ENCODE measurements at places on chromosomes 2 and 18.

DNA sequence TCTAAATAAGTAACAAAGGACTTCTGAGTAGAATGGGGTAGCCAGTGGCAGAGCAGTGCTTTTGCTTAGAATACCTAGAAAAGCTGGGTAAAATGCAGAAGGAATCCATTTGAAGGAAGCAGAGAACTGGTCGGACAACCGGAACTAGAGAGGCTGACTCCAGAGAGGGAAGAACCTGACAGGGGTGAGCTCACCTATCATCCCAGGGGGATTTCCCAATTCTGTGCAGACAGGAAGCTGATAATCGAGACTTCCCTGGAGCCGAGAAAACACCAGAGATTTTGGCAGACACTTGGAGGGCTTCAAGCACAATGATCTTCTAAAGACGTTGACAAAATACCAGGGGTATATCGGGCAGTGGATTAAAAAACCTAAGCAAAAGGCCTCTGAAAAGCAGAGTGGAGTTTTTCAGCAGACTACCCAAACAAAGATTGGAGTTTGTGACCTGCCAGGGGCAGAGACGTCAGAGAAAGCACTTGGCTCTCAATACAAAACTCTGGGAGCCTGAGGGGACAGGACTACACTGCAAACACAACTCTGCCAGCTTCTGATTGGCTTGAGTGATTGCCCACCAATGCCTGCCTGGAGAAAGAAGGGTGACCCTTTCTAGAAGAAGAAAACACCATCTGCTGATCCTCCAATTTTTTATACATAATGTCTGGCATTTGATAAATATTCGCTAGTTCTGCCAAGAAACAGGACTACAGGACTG, 67.5 kb upstream of the TTN start:
- DNase-seq = no peak

DNA sequence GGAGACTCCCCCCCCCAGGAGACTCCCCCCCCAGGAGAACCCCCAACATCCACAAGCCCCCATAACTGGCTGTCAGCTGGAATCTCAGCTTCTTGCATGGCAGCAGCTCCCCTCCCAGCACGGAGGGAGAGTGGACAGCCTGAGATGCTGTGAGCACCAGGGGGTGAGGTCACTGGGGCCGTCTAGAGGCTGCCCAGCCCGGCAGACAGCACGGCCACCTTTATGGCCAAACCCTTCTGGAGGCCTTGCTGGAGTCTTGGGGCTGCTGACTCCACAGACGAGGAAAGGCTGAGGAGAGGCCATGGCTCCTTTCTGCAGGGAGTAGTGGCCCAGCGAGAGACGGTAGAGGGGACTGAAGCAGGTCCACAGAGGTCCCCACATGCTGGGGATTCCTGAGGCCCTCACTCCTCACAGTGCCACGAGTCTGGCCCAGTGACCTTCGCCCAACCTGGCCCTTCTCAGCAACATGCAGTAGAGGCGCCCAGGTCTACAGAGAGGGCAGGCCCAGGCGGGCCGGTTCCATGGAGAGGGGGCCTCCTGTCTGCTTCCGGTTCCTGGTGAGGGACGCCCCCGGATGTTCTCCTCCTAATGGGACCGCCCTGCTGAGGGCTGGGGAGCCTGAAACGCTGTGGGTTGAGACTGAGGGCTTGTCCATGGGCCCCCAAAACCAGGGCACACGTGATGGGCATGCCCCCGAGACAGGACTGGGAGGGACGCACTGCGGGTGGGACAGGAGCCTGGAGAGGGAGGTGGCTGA, 122.6 kb upstream of the CTDP1 start:
- no peak for DNase-seq

DNA sequence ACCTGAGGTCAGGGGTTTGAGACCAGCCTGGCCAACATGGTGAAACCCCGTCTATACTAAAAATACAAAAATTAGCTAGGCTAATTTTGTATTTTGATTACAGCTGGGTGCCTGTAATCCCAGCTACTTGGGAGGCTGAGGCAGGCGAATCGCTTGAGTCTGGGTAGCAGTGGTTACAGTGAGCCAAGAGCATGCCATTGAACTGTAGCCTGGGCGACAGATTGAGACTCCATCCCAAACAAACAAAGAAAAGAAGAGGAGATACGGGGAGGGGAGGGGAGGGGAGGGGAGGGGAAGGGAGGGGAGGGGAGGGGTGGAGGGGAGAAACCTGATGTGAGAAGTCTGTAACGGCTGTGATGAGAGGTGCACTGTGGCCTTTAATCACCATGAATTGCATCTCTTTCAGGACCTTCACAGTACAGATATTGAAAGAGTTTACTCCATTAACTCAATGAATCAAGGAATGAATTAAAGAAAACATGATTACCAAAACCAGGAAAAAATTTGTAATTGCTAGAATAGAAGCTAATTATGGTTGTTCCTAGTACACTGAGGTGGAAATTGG, 135.3 kb downstream of the CALCRL start:
- no peak for DNase-seq

- DNase-seq = no peak
Measured at GRCh38 chr2:199309973-199310372, 147.8 kb downstream of the SATB2 start.

DNA sequence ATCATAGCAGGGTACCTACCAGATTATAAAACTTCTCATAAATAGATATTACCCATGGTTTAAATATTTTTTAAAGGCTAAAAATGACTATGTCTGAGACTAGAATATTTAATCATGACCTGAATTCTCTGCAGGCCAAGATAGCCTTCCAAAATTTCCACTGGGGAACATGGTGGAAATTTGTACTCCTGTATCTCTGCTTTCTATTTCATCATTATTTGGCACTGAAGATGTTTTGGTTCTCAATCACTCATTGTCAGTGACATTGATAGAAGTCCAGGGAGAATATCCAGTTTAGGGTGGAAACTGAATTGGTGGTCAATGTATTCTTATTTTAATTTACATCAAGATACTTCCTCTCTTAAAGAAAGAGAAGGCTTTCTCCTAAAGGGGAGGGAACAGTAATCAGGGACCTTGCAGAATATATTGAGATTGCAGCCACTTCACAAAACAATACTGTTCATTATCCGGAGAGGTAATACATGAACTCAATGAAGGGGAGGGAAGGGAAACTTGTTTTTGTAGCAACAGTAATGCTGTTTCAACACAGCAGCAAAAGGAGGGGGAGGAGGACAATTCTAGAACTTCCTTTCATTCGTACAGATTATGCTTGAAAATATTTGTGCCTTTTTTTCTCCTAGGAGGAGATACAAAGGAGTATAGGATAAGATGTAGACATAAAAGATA, 34.1 kb downstream of the EEF1B2 start:
- no peak for DNase-seq

GRCh38 chr18:23377669-23378301, 75.3 kb upstream of the RIOK3 start:
- DNase-seq = no peak

GRCh38 chr2:24568551-24568950, 77.5 kb downstream of the NCOA1 start:
- no peak for DNase-seq

- DNase-seq = no peak
Measured at GRCh38 chr18:4125627-4126230, 329.4 kb downstream of the DLGAP1 start.

DNA sequence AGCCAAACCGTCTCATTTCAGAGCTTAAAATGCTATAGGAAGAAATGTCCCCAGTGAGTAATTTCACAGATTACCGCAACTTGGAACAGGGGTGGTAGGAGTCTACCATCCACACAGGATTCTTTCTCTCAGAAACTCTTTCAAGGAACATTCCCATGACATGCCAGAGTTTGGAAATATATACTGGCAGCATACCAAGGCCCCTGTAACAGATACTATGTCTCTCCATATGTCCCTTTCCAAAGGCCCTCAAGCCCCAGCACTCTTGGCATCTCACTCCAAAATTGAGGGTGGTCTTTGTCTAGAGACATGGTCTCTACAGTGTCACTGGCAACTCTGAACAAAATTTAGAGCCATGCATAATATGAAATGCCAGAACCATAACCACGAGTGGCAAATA, 11.0 kb downstream of the FIGLA start:
- DNase-seq = no peak

- no peak for DNase-seq
Measured at GRCh38 chr2:231223458-231223976, 25.1 kb downstream of the ARMC9 start.

- DNase-seq = no peak
Measured at GRCh38 chr2:21420553-21421335, 297.0 kb downstream of the TDRD15 start.

- DNase-seq = no peak
Measured at GRCh38 chr18:36543991-36544725, 246.6 kb downstream of the FHOD3 start.

GRCh38 chr2:230942920-230943896, 18.2 kb upstream of the GPR55 start:
- DNase-seq = peak; percentile 37

DNA sequence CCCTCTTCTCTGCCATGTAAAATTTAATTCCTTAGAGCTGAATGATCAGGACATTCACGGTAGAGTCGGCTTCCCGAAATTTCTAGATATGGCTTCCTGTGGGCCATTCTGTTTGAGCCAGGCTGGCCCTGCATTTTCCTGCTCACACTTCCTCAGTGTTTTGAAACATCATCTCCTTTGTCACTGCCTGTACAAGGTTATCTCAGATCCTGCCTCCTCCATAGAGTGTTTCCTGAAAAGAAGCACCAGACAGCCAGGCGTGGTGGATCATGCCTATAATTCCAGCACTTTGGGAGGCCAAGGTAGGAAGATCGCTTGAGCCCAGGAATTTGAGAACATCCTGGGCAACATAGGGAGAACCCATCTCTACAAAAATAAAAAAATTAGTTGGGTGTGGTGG, 43.6 kb downstream of the GRHL1 start:
- DNase-seq = no peak

- DNase-seq = no peak
Measured at GRCh38 chr2:150919901-150920300, 341.8 kb downstream of the RBM43 start.

Measured in stimulated activated CD4-positive, alpha-beta T cell treated with anti-CD3 and anti-CD28 coated beads, Interleukin-2, amount 100 ng/mL, for 24 hours (primary cell).